Upper lobe of left lung (tissue), 6 donors: ENCODE measurements at places on chromosomes 3 and 15.

- no peak for DNase-seq
Observed at GRCh38 chr3:71653414-71653807, 69.9 kb upstream of the FOXP1 start.

DNA sequence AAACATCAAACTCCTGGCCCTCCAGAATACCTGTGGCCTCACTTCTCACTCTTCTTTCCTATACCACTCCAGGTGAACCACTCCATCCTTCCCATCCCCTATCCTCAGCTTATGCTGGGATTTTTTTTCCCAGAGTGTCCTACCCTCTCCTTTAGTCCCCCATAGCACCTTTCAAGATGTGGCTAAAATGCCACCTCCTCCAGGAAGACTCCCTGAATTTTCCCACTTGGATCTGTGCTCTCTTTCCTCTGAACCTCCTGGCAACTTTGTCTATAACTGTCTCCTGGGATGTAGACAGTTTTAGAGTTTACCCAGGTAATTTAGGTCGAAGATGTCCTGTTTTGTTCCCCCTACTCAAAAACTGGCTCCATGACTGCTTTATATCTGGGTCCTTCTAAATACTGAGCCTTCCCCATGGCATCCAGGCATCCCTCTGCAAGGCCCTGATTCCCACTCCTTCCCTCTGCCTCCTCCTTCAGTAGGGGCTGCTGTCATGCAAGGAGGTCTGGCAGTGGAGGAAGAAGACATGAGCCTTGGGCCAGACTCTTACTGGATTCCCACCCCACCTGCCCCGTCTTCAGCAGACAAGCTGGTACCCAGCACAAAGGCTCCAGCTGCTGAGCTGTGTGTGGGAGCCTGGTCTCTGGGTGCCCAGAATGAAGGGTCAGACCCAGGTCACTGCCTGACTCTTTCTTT is 161.5 kb downstream of the SMAD6 start:
- peak; percentile 16 for DNase-seq

DNA sequence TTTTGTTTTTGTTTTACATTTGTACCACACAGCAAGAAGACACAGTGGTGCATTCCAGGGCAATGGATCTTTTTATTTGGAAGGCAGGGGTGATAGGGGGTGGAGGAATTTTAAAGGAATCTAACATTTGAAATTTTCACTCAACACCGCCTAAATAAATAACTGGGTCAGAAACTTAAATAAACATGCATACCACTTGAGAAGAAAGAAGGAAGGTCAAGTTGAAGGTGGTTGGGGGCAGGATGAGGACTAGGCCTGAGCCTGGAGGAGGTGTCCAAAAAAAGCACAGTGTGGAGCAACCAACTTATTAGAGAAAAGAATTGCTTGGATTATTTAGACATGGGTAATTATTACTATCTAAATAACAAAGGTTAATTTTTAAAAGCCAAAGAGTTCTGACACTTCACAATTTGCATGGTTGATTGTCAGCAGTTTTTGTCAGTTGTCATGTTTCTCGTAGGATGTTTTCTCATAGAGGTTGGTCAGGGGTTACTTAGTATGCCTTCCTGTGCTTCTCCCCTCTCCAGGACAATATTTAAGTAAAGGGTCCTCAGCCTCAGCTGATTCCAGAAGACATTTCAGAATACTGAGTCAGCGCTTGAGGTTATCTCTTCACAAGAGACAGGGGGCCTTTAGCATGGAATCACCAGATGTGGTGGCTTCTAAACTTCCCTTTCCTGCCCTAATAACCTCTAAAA is 173.7 kb upstream of the SLC2A2 start:
- no peak for DNase-seq

- DNase-seq: no peak
Observed at GRCh38 chr15:91294795-91295194, 194.7 kb downstream of the SV2B start.

GRCh38 chr3:53801319-53801718 is 44.9 kb downstream of the CHDH start:
- DNase-seq: no peak

- no peak for DNase-seq
Observed at GRCh38 chr3:186307594-186308221, 54.3 kb downstream of the DGKG start.

- no peak for DNase-seq
Observed at GRCh38 chr3:15096046-15096445, 2.9 kb downstream of the RBSN start.

DNA sequence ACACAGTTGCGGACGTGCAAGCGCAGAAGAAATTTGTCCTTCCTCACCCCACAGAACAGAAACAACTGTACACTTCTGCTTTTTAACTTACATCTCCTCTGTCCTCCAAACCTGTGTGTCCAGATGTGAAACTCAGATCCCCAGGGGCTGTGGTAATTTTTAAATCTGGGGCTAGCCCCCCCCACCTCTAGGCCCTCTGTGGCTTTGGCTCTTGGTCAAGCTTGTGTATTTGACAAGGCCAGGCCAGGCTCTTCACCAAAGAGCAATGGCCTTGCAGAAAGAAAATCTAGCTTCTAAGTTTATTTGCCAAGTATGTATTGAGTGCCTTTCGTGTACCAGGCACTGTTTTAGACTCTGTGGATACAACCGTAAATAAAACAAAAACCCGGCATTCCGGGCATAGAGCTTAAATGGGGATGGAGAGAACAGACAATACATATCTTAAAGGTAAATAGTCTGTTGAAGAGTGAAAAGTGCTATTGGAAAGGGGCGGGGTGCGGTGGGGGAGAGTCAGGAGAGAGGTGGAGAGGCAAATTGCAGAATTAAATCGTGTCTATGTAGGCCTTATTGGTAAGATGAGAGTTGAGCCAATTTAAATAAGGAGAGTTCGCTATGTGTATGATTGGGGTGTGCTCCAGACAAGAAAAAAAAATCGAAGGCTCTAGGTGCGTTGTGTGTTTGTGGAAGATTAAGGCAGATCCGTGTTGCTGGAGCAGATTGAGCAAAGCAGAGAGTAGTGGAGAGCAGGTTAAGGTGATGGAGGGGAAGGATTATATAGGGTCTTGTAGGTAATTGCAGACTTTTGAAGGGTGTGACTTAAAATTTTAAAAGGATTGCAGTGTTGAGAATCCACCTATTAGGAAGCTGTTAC is 781 bp upstream of the DPH6 start:
- DNase-seq: no peak

GRCh38 chr15:79009379-79009778 is 64.5 kb upstream of the CTSH start:
- DNase-seq: no peak

DNA sequence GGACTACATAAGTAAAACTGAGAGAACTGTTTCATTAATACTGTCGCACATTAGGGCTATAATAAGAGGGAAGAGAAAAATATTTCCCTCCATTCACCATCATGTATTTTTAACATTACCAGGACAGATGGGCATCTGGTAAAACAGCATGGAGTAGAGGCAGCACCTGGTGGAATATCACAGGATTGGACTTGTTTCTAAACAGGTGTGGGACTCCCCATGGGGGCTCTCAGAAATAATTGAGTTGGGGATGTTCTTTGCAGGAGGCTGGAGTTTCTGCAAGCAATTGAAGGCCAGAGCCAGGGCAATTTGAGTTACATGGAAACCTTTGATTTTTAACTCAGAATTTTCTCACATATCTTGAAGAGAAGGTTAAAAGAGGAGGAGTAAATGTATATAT is 8.4 kb upstream of the MINDY2 start:
- no peak for DNase-seq

- DNase-seq: no peak
Observed at GRCh38 chr3:193620650-193621049, 27.6 kb downstream of the OPA1 start.

- no peak for DNase-seq
Observed at GRCh38 chr3:19948226-19948591, 1.3 kb downstream of the RAB5A start.

- no peak for DNase-seq
Observed at GRCh38 chr3:147513785-147514184, 104.6 kb downstream of the ZIC1 start.

GRCh38 chr3:157099326-157100095 is 60.4 kb downstream of the CCNL1 start:
- peak; percentile 57 for DNase-seq

GRCh38 chr3:13365390-13366379 is 54.4 kb downstream of the NUP210 start:
- no peak for DNase-seq

DNA sequence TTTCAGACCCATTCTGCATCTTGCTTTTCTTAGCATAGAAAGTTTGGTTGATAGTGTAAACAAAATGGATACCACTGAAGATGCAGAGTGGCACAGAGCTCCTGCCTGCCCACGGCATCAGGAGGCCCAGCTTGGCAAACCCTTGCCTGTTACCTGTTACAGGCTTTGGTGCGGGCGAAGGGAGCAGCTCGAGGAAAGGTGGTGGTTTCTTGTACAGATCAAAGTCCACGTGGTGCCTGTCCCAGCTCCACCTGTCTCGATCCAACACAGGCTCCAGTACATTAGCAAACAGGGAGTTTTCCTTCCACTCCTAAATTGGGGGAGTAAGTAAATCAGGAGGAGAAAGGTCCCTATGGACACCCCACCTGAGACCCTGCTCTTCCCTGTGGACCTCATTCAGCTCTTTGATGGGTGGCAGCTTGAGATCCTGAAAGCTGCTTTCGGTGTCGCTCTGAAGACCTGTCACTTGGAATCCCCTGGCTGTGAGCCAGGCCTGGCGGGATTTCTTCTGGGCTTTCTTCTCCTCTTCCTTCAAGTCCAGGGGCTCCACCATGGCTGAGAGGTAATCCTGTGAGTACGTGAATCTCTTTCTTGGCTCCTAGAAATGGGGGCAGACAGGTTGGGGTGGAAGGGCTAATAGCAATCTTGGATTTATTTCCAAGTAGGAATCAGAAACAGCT is 35.7 kb downstream of the ACAD9 start:
- DNase-seq: no peak

DNA sequence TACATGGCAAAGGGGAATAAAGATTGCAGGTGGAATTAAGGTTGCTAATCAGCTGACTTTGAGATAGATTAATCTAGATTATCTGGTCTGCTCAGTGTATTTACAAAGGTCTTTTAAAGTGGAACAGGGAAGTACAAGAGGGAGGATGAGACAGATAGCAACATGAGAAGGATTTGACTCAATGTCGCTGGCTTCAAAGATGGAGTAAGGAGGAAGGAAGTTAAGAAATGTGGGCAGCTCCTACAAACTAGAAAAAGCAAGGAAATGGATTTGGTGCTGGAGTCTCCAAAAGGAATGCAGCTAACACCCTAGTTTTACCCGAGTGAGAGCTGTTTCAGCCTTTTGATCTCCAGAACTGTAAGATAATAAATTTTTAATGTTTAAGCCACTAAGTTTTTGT is 180.7 kb upstream of the TTC14 start:
- no peak for DNase-seq

DNA sequence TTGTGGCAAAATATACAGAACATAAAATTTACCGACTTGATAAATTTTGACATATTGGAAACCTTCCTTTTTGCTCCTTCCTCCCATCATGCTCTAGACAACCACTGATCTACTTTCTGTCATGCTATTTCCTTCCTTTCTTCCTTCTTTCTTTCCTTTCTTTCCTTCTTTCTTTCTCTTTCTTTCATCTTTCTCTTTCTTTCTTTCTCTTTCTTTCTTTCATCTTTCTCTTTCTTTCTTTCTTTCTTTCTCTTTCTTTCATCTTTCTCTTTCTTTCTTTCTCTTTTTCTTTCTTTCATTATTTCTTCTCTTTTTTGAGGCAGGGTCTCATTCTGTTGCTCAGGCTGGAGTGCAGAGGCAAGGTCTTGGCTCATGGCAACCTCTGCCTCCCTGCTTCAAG is 8.9 kb upstream of the TMEM45A start:
- DNase-seq: no peak

- no peak for DNase-seq
Observed at GRCh38 chr3:172982736-172983364, 158.2 kb downstream of the SPATA16 start.

DNA sequence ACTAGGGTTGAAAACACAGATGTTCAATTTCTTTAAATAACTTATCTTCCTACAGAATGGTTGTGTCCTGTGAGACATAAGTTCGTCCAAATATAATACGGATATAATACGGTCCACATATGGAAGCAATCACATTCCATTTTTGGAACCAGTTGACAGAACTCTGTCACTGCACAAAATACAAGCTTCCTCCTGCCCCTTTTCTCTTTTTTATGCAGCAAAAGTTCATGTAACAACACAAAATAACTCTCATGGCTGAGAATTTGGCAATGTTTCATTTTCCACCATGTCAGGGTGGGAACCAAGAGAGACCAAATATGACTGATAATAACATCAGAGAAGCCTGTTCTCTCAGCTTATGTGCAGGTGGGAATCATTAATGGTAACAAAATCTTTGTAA is 158.1 kb upstream of the ZNF385D start:
- DNase-seq: no peak

DNA sequence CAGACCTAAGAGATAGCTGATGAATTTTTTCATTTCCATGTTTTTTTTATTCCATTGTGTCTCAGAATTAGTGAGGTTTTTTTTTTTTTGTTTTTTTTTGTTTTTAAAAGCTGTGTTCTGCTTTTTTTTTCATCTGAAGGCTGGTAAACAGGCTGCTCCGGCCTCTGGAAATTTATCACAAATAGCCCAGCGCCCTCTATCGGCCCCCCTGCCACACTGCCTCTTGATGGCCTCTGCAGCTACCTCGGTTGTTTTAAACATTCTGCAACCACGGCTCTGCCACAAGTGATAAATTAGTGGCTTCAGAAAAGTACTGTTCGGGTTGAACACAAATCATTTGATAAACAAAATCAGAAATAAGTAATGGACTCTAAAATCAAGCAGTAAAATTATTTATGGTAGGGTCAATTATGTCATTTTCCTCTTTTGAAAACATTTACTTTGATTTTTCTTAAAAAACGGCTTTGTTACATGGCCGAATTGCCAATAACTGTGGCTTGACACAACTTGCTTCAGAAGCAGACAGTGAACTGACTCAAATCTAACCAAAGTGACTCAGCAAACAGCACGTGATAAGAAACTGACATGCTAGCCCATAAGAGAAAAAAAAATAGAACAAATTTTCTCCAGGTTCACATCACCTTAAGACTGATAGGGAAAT is 87.8 kb downstream of the RSL24D1 start:
- DNase-seq: peak; percentile 64

DNA sequence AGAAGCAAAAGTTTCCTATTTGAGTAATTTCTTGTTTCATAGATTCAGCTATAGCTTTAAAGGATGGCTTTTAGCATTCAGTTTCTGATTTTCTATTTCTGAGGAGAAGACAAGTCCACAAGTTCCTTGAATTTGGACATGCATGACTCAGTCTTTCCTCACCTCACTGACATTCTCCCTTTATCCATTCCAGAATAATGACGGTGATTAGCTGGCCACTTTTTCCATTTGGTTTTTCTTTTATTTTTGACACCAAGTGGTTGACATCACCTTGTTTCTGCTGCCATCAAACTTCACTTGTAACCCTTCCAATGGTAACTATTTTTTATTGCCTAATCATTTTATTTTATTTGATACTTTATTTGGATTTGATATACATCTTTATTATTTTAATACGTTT is 404.4 kb upstream of the KCNMB2 start:
- no peak for DNase-seq

DNA sequence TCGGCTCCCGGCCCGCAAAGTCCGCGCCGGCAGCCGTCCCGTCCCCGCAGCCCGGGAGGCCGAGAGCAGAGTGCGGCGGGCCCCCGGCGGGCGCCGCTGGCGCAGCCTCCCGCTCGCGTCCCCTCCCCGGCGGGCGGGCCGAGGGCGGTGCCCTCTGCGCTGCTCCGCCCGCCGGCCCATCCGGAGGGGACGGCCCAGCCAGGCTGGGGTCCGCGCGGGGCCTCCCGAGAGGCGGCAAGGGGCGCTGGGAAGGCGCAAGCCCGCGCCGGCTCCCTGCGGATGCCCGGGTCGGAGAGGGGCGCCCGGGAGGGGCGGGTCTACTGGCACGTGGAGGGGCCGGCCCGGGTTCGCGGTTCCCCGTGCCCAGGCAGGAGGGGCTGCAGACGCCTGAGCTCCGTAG is at the start of the genes CLCN2 and POLR2H:
Gene CLCN2, minus strand, starts transcription at position 74 of the 400 bp plus-strand sequence. CDS start 126 bp downstream, outside the sequence.
Gene POLR2H, plus strand, starts transcription at position 179 of the 400 bp plus-strand sequence. CDS start 1,783 bp downstream, outside the sequence.
- peak; percentile 93 for DNase-seq
